Omental fat pad (tissue), 4 donors: ENCODE measurements at places on chromosomes 5 and 9.

- DNase-seq = no peak
Measured at GRCh38 chr5:148465381-148466235, 81.8 kb downstream of the FBXO38 start.

- DNase-seq = no peak
Measured at GRCh38 chr9:6199596-6199995, 16.0 kb upstream of the IL33 start.

- DNase-seq = no peak
Measured at GRCh38 chr5:75374394-75374814, 37.4 kb downstream of the HMGCR start.

- DNase-seq = no peak
Measured at GRCh38 chr9:78882481-78882880, 585.6 kb downstream of the PSAT1 start.

- no peak for DNase-seq
Measured at GRCh38 chr9:17588395-17588794, 9.5 kb downstream of the SH3GL2 start.

DNA sequence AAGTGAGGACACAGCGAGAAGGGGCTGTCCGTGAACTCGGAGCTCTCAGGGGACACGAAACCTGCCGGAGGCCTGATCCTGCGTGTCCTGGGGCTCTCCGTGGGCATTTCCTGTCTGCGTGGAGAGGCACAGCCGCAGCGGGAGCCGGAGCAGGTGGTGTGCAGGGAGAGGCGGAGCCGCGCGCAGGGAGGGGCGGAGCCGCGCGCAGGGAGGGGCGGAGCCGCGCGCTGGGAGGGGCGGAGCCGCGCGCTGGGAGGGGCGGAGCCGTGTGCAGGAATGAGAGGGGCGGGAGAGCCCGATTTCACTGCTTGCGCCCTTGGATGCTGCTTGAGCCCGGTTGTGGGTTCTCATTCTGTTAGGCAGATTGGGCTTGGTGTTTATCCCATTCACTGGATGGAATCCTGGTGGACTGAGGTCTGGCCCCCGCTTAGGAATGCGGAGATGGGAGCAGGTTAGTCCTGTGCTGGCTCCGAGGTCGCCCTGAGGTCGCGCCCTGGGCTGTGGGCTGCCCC is 26.7 kb downstream of the NDUFS6 start:
- DNase-seq = no peak

GRCh38 chr5:181127907-181128626 is 2.9 kb downstream of the OR2V1 start:
- no peak for DNase-seq

DNA sequence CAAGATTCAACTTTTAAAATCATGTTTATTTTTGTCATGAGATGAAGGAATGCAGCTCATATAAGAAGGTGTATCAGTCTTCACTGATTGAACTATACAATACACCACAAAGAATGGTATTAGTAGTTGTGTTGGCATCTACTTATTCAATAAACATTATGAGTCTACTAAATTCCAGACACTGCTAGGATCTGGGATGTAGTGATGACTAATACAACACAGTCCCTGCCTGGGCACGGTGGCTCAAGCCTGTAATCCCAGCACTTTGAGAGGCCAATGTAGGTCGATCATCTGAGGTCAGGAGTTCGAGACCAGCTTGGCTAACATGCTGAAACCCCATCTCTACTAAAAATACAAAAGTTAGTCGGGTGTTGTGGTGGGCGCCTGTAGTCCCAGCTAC is 171.4 kb upstream of the NFIB start:
- no peak for DNase-seq

- no peak for DNase-seq
Measured at GRCh38 chr5:72358925-72359324, 38.8 kb downstream of the PTCD2 start.

DNA sequence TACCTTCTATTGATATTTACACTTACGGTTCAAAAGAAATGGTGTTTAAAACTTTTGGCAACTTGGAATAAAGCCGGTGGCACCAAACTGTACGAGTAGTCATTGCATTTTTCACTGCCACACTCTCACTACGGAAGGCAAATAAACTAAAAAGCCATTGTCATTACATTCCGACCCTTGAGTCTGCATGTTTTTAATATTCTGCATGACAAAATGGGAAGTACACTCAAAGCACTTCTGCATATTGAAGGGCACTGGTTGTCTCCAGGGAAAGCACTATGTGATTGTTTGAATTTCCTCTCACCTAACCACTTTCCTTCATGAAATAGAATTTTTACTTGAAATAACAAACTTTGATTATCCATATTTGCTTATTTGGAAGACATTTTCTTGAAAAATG is 426.3 kb downstream of the CETN3 start:
- no peak for DNase-seq

DNA sequence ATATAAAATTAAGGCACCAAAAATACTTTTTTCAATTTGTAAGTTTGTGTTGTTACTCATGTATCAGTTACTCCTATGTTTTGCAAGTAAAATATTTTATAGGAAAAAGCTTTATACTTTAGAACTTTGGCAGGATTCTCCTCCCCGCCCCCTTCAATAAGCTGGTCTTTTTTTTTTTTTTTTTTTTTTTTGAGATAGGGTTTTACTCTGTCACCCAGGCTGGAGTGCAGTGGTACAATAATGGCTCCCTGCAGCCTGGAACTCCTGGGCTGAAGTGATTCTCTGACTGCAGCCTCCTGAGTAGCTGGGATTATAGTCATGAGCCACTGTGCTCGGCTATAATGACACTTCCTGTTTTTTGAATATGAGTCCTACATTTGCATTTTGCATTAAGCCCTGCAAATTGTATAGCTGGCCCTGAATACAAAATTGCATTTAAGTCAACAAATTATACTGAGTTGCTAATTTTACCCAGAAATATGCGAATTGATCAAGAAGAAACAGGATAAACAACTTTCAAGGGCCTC is 192.9 kb downstream of the PIK3R1 start:
- DNase-seq = no peak

DNA sequence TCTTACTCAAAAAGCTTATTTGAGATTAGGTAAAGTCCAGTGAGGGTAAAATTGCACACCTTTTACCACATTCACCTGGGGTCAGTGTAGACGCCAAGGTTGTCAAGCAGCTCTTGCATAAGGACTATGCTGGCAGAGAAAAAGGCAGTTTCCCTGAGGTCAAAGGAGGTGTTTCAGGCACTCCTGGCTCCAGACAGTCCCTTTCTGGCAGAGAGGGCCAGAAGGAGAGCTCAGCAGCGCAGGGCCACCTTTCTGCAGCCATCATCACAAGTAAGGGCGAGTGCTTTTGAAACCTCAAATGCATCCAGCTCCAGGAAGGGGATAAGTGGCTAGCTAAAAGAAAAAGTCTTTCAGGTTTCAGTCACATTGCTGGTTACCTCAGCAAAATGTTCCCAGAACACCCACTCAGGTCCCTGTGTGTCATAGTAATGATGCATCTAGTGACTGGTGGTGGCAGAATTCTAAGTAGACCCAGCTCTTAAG is 16.7 kb upstream of the IL13 start:
- no peak for DNase-seq

DNA sequence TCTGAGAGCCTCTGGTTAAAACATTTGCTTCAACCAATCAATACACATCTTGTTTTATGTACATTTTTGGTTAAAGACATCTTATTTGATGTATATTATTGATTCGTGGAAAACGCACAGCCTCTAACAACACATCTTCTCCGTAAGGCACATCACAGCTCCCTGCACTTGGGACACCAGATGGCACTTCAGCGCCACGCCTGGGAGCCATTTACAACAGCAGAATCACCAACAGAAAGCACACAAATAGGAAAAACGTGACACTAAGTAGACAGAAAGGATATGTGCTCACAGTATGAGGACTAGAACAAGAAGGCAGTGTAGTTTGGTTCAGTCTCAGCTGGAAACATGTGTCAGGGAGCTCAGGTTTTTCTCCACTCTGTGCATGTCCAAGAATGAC is 199.7 kb downstream of the ROR2 start:
- DNase-seq = no peak

DNA sequence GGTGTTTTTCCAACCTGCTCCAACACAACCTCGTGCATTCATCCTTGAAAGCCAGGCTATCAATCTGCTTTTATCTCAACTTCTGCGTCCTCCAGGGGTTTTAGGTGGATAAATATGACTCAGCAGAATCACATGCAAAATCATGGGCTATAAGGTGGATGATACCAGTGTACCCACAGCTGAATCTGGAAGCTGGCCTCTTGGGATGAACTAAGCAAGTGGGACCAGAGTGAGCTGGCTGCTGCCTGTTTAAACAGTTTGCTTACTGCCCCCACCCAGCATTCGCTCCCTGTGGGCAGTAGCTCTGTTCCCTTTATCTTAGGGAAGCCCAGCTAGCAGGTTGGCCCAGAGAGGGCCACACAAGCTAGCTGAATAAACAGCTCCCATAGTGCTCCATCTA is 194.0 kb downstream of the CRB2 start:
- DNase-seq = no peak

- no peak for DNase-seq
Measured at GRCh38 chr9:131585375-131585774, 40.1 kb downstream of the PRRT1B start.

DNA sequence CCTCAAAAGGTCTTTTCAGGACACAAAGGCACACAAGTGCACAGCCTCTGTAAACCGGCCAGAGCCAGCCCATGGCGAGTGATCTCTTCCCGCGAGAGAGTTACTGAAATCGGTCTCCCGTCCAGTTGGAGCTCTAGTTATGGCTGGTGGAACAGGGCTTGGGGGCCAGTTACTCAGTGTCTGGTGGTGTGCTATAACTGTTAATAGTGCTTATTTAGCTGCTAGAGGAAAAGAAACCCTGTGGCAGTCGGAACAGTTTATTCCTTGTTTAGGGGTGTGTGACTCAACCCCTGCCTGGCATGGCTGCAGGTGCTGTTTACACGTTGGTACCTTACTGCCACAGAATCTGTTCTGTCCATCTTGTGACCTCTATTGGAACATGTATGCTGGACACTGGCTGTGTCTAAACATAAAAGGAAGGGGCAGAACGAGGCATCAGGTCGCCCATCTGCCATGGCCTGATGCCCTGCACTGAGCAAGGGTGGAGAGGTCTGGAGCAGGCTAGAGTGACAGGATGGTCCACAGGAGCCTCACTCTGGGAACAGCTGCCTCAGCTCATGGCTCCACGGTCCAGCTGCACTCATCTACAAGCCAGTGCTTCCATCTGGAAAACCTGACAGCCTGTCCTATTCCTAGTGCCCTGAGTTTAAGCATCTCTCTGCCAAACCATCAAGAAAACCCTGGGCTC is 49.6 kb upstream of the SIMC1 start:
- DNase-seq = no peak

DNA sequence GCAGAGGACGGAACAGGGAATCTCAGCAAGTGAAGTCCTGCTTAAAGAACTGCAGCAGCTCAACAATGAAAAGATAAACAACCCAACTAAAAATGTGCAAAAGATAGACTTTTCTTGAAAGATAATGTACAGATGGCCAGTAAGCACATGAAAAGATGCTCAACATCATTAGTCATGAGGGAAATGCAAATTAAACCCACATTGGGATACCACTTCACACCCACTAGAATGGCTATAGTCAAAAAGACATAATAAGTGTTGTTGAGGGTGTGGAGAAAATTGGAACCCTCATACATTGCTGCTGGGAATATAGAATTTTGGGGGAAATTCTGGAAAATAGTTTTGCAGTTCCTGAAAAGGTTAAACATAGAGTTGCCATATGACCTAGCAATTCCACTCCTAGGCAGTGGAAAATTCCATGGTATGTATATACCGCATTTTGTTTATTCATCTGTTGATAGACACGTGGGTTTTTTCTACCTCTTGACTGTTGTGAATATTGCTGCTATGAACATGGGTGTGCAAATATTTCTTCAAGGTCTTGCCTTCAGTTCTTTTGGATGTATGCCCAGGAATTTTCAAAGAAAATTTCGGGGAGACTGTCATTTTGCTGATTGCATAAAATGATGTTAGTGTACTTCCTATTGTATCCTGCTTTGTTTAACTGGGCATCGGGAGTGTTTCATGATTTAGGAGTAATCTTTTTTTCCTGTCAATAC is 7.2 kb downstream of the CNOT8 start:
- DNase-seq = no peak

- no peak for DNase-seq
Measured at GRCh38 chr5:8396756-8397155, 527.8 kb downstream of the MTRR start.

DNA sequence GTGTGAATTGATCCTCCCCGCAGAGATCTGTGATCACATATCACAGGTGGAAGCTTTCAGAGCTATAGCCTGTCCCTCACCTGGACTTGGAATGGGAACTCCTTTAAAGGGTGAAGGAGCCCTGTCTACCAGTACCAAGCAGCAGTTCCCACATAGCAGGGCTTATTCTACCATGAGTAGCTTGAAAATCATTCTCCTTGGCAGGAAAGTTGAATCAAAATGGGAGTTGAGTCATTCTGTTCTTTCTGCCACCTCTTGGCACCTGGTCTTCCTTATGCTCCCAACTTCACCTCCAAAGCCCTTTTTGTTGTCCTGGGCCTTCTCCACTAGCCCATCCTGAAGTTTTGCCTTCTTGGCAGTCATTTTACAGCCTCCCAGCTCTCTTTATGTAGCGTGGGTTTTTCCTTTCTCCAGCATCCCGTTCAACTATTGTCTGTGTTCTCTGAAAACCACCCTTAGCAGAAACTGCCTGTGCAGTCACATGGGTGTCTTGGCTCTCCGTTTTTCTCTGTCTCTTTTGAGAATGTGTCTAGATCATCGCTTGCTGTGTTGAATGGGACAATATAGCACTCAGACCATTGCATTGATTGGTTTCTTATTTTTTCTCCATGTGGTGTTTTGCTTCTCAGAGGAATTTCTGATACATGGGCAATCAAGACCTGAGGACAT is 222.2 kb downstream of the AOPEP start:
- no peak for DNase-seq

- no peak for DNase-seq
Measured at GRCh38 chr5:64789457-64789856, 20.7 kb downstream of the CWC27 start.

GRCh38 chr9:134066913-134067851 is 644 bp downstream of the BRD3 start:
- no peak for DNase-seq

- no peak for DNase-seq
Measured at GRCh38 chr9:22111176-22111953, 102.3 kb upstream of the CDKN2B start.

GRCh38 chr9:88551546-88552137 is 16.7 kb downstream of the NXNL2 start:
- no peak for DNase-seq

- no peak for DNase-seq
Measured at GRCh38 chr5:73387601-73388305, 60.8 kb downstream of the FOXD1 start.
